Caudate nucleus (tissue), 63 donors: ENCODE measurements at places on chromosomes 16 and 17.

- no peak for DNase-seq
Measured at GRCh38 chr16:19210968-19211367, 42.9 kb downstream of the SYT17 start.

DNA sequence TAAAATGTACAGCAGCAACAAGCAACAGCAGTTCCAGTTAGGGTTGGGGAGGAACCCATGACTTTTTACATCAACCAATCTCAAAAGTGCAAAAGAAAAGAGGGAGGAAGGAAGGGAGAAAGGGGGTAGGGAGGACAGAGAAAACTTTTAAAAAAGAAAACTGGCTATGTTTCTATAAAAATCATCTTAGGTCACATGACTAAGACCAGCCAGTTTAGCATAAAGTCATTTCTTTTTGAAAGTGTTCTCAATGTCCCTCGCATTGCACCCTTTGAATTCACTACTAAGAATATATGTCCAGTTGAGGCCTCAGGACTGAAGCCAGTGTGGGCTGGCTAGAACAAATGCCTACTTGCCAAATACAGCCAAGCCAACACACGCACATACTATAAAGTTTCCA lies 28.9 kb downstream of the DCUN1D3 start:
- no peak for DNase-seq

GRCh38 chr16:48963901-48964615 lies 317.6 kb downstream of the CBLN1 start:
- DNase-seq: no peak

- DNase-seq: no peak
Measured at GRCh38 chr16:72241930-72242329, 70.0 kb upstream of the PMFBP1 start.

- DNase-seq: no peak
Measured at GRCh38 chr16:57497121-57497520, 10.8 kb upstream of the DOK4 start.

DNA sequence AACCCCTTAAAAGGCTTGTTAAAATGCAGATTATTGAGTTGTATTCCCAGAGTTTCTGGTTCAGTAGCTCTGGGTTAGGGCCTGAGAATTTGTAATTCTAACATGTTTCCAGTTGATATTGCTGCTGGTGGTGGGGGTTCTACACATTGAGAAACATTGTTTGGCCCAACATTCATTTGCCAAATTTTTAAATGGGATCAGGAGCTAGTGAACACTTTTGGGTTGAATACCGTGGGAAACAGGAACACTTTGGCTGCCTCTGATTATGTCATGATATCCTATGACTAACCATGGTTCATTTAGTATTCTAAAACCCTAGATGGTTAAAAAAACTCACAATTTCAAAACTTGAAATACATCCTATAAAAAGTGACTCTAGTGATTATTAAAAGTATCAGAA lies 89.3 kb downstream of the RPGRIP1L start:
- DNase-seq: no peak

GRCh38 chr17:2082003-2082781 lies 27.3 kb downstream of the HIC1 start:
- no peak for DNase-seq

DNA sequence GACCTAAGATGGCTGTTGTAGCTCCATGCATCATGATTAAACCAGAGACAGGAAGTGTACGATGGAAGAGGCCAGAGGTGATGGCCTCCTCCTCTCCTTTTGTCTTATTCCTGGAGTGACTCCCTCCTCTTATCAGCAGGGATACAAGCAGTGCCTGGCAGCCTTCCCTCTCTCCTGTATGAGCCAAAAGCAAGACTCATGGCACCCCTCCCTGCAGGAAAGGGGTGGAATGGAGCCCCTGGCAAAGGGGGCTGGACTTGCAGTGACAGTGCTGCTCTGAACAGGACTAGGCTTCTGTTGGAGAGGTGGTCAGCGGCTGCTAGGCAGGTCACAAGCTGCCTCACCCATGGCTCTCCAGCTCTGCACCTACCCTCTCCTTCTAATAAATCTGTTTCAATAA lies 8.4 kb downstream of the TXNL4B start:
- DNase-seq: no peak

GRCh38 chr17:74272731-74273201 lies 1.3 kb upstream of the DNAI2 start:
- DNase-seq: no peak

DNA sequence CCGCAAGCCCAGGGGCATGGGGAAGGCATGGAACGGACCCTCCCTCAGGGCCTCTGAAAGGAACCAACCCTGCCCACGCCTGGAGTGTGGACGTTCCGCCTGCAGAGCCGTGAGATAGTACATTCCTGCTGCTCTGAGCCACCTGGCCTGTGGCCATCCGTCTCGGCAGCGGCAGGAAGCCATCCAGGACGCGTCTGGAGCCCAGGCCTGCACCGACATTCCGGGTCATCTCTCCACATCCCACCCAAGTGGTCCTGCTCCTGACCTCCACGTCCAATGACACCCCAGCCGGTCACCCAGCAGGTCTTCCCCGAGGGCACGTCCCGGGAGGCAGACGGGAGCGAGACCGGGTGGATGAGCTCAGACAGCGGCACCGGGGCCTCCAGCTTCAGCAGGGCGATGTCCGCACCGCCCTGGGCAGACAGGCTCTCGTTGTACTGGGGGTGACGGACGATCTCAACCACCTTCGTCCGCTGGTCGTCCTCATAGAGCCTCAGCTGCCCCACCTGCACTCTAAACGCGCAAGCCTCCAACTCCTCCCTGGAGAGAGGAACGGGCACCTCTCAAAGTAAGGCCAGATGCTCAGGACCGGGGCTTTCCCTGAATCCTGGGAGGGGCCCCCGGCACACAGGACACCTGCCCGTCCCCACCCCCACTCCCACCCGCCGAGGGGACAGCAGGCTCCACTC lies 21.3 kb upstream of the UBE2I start:
- DNase-seq: no peak

GRCh38 chr16:35750157-35750689 lies 2290.8 kb downstream of the TP53TG3F start:
- no peak for DNase-seq
